ENCODE measurements at places on chromosomes 1 and 21. TPM values are rescaled to one million over a fixed set of nuclear protein-coding genes. Genes with fewer than 3 reads are reported as not detected.

- peak overlapping the region; percentile 86 for H3K4me3 ChIP-seq
- H3K27ac ChIP-seq = peak overlapping the region; percentile 85
- peaks cover 4% of the 10 kb centered on the region for H3K27me3 ChIP-seq
- peaks cover 5% of the 10 kb centered on the region for H3K4me1 ChIP-seq
- DNase-seq = no peak
- H3K36me3 ChIP-seq = no peaks in the 10 kb centered on the region
Observed at GRCh38 chr21:33640697-33641351, 717 bp downstream of the CRYZL1 start.

- peaks cover 9% of the 10 kb centered on the region for H3K36me3 ChIP-seq
- no peaks in the 10 kb centered on the region for H3K27me3 ChIP-seq
- no peak overlapping the region for H3K4me3 ChIP-seq
- no peak for DNase-seq
- H3K4me1 ChIP-seq = no peaks in the 10 kb centered on the region
Observed at GRCh38 chr1:214658785-214659184, 55.8 kb downstream of the CENPF start.

DNA sequence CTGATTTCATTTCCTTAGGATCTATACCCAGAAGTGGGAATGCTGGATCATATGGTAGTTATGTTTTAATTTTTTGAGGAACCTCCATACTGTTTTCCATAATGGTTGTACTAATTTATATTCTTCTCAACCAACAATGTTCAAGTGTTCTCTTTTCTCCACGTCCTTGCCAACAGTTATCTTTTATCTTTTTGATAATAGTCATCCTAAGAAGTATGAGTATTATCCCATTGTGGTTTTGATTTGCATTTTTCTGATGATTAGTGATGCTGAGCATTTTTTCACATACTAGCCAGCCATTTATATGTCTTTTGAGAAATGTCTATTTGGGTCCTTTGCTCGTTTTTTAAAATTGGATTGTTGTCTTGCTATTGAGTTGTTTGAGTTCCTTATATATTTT lies 38.5 kb downstream of the ABCD3 start:
- H3K36me3 ChIP-seq = peaks cover 4% of the 10 kb centered on the region
- no peak overlapping the region for H3K4me3 ChIP-seq
- no peak overlapping the region for H3K27ac ChIP-seq
- no peaks in the 10 kb centered on the region for H3K27me3 ChIP-seq

- H3K36me3 ChIP-seq = peaks cover 42% of the 10 kb centered on the region
- DNase-seq = no peak
- no peak overlapping the region for H3K27ac ChIP-seq
- no peaks in the 10 kb centered on the region for H3K27me3 ChIP-seq
- H3K4me1 ChIP-seq = no peaks in the 10 kb centered on the region
Observed at GRCh38 chr1:235766794-235767285, 99.9 kb downstream of the LYST start.

DNA sequence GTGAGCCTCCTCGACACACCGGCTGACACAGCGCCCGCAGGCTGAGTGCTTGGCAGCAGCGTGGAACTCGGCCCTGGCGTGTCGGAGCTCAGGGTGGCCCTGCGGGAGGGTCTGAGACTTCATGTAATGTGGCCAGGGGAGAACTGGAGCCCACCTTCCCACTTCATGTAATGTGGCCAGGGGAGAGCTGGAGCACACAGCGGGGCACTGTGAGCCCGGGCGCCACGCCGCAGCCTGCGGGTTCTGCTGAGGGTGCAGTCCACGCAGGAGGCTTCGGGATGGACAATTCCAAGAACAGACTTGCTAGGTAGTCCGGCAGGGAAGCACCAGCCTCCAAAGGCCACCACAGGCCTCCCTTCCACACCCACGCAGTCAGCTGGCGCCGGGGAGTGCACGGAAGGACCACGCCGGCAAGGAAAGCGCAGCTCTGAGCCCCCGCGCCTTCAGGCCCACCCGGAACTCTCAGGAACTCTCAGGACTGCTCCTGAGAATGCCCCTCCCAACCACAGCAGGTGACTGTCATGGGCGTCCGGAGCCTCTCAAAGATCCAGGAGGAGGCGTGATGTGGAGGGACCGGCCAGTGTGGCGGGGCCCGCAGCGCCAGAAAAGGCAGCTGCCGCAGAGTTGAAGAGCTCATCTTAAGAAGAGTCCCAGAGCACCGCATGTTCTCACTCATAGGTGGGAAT lies 19.3 kb upstream of the ADARB1 start:
- DNase-seq = no peak
- no peak overlapping the region for H3K27ac ChIP-seq

FNDC10 gene
- 2.1 TPM for total RNA-seq

RGS5 gene
- 4.5 TPM for total RNA-seq
